Fibroblast of mammary gland (primary cell): ENCODE measurements at places on chromosomes 2 and 18.

GRCh38 chr2:5409898-5410381, 282.2 kb upstream of the SOX11 start:
- DNase-seq = no peak

DNA sequence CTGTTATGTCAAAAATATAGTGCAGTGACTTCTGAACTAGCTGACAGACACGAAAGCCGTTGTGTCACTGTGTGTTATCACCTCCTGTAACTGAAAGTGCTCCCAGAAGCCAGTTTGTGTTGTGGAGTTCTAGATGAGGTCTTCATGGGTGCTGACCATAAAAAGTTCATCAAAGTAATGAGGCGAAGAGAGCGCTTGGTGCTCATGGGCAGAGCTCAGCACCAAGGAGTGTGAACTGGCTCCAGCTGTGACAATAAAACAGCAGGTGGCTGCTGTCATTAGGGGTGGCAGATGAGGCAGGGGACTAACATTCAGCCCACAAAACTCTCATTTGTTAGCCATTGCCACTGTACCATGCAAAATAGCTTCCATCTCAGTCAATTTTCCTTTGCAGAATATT, 151.1 kb downstream of the ZNF407 start:
- DNase-seq = no peak

DNA sequence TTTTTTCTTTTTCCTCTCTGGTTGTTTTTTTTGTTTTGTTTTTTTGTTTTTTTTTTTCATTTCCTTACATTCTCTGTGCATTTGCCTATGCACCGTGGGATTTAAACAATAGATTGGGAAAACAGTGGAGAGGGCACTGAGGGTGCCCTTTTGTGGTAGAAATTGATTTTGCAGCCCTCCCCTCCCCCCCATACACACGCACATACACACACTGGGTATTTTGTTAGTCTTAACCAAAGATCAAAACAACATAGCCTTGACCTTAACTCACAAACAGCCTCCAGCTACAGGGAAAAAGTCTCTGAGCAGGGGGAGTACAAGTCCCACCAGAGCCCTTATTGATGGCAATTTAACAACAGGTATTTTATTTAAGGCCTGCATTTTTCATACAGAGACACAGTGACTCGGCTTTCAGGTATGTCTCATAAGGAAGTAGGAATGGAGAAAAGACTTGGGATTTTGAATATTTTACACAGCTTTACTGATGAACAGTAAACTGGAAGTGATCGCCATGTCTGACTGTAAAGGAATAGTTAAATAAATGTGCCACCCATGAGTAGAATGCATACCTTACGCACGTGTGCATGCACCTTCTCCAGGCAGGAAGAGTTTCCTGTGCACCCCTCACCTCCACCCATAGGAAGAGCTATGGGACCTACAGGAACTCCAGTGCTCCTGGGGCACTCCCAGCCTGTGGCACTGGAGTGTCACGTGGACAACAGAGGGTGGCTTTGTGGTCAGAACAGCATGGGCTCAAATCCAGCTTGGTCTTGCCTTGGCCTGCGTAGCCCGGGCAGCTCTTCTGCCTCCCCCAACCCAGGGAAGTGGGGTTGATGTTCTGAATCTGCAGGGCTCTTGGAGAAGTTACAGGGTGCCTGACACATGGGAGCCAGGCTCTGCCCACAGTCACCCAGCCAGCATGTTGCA, 266.4 kb downstream of the ANAPC1 start:
- no peak for DNase-seq

GRCh38 chr2:166184789-166185188, 57.0 kb upstream of the SCN1A start:
- no peak for DNase-seq

DNA sequence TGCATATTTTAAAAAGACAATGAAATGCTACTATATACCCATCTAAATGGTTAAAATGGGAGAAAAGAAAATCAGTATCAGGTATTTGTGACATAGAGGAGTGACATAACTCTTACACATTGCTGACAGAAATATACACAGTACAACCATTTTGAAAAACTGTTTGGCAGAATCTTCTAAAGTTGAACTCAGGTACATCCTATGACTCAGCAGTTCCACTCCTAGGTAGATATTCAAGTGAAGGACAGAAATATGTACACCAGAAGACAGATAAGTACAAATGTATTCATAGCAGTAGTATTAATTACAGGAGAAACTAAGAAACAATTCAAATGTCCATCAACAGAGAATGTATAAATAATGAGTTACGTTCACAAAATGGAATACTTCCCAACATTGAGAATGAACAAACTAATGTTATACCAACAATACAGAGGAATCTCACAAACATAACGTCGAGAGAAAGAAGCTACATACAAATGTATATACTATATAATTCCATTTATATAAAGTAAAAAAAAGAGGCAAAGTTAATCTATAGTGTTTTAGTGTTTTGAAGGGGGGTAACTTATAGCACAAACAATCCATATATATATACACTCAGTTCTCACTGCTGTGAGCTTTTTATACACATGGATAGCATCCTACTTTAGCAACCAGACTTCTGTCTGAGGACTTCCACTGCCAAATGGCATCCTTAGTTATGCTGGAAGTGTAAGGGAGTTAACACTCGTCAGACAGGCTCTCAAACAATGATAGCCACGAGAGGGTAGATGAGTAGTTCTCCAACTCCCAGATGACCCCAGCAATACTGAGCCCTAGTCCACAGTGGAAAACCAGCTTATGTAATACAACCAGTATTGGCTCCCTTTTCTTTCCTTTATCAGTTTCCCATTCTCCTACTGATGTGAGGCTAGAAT, 172.5 kb downstream of the NBAS start:
- DNase-seq = no peak

DNA sequence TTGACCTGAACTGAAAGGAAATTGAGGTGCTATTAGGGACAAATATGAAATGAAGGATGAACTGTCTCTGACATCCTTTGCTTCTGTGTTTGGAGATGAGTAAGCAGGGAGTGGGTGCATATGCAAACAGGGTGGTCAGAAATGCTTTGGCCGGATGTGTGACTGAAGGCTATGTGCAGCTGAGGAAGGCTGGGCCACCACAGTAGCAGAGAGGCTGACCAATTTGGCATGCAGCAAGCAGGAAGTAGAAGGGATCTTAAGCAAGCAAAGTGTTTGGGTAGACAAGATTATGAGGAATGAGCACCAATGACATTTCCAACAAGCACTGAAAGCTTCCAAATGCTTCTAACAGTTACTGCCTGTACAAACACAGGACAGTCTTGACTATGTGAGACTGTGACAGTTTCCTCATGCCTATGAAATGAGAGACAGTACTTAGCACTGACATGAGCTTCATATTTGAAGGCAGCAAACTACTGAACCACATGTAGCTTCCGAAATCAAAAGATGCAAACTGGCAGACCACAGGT, 3.3 kb upstream of the ACTR3 start:
- peak; percentile 91 for DNase-seq

DNA sequence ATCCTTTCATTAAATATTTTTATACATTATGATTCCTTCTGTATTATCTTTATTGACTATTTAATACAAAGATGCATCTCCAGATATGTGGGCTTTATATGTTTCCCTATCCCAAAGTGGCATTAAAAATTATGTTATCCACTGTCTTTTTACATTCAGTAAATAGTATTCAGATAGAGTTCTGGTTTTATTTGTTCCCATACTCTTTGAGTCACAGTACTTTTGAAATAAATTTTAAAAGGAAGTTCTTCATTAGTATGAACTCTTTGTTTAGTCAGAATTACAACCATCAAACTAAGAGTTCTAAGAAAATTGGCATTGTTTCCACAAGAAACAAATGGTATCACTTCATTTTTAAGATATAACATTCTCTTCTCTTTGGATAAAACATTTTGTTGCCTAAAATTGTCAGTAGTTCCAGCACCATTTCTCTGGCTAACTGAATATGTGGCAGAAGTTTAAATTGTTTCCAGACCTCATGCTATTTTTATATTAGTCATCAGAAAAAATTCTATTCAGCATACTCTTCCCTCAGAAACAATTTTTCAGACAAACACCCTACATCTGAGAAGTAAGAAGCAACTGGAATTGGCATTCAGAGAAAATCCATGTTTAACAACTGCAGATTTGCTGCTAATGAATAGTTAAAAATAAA, 88.5 kb upstream of the COL5A2 start:
- DNase-seq = peak; percentile 83

- no peak for DNase-seq
These were observed 117.6 kb upstream of the DAPL1 start for GRCh38 chr2:158677542-158677941.

- DNase-seq = no peak
These were observed 3.9 kb downstream of the GMPPA start for GRCh38 chr2:219502618-219503017.

DNA sequence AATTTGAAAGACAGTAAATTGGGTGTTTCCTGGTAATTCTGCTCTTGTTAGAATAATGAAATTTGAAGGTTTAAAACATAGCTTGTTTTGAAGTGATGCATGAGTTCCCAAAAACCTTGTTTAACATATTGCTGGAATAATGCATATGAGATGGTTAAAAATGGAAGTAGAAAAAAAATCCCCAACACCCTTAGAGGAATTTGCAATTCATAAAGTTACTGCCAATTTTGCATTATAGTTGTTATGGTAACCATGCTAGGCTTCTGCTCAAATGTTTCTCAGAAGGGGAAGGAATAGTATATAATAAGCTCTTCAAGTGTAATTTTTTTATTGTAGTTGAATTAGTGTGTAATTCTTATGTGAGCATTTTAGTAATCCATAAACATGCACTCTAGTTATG, 49.1 kb downstream of the FASTKD2 start:
- DNase-seq = no peak

- no peak for DNase-seq
These were observed at the start of gene REEP1 for GRCh38 chr2:86337244-86337835. TSS of gene REEP1 (minus strand) at chr2:86337626. CDS start at chr2:86337510, 116 bp downstream.

DNA sequence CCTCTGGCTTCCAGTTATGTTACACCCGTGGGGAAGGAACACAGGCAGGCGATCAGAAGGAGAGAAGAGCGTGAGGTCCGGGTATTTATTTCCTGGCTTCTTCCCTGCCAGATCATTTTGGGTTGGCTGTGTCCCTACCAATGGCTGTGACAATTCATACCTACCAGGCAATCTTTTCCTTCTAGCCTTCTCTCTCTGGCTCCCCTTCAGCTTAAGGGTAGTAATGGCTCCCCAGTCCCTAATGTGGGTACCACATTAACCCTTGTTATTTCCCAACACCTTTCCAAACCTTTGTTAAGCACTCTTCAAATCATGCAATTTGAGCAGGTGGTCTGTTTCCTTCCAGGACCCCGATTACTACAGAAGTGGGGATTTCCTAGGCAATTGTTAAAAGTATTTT, 78.8 kb upstream of the LYPD6B start:
- DNase-seq = no peak

GRCh38 chr2:31207790-31208189, 9.5 kb downstream of the CAPN14 start:
- DNase-seq = no peak

- DNase-seq = no peak
These were observed 302.9 kb downstream of the CPS1 start for GRCh38 chr2:210859314-210859713.

DNA sequence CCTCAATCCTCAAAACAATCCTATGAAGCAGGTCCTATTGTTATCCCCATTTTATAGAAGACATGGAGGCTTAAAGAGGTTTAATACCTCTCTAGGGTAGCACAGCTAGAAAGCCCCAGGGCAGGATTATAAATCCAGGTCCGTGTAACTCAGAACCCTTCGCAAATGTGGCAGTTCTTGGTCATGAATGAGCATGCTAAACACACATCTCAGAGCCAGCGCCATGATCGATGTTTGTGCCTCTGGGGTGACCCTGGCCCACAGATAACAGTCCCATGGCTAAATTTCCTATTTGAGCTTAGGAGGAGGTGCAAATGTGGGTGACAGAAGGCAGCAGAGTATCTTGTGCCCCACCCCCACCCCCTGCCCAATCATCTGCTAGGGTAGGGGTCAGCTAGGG, 17.5 kb downstream of the DNMT3A start:
- DNase-seq = no peak

GRCh38 chr18:32326450-32327308, 136.8 kb downstream of the MEP1B start:
- DNase-seq = peak; percentile 40

DNA sequence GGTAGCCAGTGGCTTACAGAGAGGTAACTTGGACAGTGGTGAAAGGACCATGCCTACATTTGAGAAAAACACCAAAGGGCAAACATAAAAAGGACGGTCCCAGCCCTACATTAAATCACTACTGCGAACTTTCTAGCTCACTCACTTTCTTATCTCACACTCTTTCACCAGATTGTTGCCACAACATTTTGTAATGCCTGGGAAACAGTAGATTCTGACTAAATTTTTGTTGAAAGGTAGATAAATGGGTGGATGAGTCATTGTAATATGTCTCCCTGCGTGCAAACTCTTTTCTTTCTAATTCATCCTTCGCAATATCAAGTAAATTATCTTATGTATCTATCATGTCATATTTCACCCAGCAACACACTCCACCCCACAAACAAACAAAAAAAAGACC, 192.2 kb downstream of the IRS1 start:
- peak; percentile 93 for DNase-seq

DNA sequence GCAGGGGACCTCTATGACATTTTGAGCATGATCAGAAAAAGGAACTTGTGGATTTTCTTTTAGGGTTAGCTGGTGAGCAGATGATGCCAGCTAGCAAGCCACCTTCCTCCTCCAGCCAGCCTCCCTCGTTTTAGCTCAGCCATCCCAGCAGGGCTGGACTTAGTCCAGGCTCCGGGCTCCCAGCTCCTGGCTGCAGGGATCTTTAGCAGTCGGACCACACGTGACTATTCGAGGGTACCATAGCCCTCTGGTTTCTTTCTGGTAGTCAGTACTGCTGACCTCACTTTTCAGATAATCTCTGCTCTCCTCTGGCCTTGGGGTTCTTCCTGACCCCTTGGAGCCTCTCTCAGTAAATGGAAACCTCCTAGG, 31.8 kb downstream of the NCK2 start:
- no peak for DNase-seq
